ENCODE measurements at places on chromosomes 5 and 9.

DNA sequence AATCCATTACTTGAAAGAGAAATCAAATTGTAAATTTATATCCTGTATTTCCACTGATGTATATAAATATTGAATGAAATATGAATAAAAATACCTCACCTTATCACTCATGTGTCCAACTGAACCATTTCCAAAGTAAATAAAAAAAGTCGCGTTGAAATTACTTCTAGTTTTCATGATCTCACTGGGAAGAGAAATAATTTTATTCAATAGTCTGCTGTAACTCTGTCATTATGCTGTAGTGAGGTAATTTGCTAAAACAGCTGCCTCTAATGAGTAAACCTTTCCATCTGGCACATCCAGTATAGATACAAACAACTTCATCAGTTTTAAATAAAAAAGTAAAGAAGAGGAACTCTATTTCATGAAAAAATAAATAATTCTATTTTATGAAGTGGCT lies 611.5 kb downstream of the ZNF608 start:
- peak; percentile 38 for DNase-seq

- no peak for DNase-seq
Measured at GRCh38 chr5:81852291-81853029, 101.6 kb upstream of the SSBP2 start.

- no peak for DNase-seq
Measured at GRCh38 chr9:127033061-127033460, 89.4 kb downstream of the ANGPTL2 start.

DNA sequence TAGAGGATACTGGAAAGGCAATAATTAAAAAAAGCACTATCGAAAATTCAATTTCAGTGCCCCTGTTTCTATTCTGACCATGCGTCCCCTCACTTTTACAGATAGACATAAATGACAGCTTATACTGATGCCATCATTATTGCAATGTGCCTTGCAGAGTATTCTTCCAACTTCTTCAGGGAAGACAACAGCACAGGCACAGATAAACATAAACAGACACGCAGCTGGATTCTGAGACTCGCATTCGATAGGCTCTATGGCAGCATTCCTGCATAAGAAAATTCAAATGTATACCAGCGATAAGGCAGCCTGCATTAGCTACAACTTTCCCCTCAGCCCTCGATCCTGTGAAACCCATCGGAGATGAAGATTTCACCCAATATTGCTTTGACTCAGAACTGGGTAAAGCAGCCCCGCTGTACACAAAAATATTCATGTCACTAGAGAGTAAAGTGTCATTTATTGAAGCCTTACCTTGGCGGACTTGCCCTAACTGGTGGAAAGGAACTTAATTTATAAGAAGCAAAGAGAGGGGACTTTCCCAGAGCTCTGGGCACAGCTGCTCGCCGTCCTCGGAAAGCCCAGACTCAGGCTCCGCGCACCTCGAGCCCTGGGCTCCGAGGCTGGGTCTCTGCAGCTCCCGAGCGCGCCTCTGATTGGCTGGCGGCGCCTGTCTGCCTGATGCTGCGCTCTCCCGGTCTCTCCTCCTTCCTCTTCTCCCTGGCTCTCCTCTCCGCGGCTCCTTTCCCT lies at the start of gene CDH18:
TSS of gene CDH18 (minus strand) at position 589 of the 750 bp plus-strand sequence. CDS start 149,214 bp downstream, outside the sequence.
- peak; percentile 50 for DNase-seq

- peak; percentile 27 for DNase-seq
Measured at GRCh38 chr9:95003689-95004410, 277.4 kb downstream of the AOPEP start.

DNA sequence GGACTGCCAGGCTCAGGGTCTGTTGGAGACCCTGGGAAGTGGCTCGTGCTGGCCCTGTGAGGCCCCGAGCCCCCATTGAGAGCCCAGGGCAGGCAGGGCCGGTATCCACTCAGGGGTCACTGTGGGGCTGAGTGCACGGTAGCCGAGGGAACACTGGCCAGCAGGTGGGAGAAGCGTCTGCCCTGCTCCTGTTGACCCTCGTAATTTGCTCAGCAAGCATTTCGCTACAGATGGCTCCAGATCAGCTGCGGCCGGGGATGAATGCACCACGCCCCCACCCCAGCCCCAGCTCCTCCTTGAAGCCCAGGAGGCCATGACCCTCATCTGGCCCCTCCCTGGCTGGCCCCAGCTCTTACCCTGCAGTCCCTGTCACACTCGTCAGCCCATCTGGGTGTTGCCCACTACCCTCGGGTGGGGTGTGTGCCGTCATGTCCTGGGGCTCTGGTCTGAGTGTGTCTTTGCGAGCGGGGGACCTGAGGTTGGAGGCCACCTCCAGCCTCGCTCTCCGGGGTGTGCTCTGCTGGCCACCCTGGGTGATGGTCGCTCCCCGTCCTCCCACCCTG lies 6.1 kb upstream of the NRARP start:
- DNase-seq = no peak

DNA sequence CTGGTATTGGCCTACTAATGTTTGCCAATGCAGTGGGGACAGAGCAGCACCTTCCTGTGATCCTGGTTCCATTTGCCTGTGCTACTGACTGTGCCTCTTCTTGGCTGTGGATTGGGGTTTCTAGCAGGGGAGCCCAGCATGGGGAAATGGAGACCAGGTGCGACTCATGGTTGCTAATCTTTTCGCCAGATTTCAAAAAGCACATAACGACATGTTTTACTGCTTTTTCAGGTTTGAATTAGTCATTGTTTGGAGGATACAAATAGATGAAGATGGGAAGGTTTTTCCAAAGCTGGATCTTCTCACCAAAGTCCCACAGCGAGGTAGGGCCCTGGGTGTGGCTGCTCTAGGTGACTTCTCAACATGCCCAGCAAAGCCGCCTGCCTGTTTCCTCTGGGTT lies 57.6 kb downstream of the IPPK start:
- DNase-seq = no peak

DNA sequence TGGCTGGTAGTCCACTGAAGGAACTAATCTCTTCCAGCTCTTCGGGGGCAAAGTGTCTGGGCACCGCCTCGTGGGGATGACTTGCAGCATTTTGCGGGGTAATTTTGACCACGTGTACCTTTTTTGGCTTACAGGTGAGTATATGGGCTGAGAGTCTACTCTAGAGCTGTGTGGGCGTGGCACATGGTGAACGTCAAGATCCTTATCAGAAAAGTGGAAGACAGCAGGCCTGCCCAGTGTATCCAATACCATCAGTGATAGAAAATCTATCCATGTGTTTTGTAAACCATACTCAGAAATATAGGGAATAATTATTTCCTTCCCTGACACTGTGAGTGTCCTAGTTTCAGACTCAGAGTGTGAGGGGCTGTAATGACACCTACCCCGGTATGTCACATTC lies 148.5 kb downstream of the SLIT3 start:
- no peak for DNase-seq

GRCh38 chr5:168300326-168301182 lies 9.1 kb downstream of the WWC1 start:
- DNase-seq = no peak

DNA sequence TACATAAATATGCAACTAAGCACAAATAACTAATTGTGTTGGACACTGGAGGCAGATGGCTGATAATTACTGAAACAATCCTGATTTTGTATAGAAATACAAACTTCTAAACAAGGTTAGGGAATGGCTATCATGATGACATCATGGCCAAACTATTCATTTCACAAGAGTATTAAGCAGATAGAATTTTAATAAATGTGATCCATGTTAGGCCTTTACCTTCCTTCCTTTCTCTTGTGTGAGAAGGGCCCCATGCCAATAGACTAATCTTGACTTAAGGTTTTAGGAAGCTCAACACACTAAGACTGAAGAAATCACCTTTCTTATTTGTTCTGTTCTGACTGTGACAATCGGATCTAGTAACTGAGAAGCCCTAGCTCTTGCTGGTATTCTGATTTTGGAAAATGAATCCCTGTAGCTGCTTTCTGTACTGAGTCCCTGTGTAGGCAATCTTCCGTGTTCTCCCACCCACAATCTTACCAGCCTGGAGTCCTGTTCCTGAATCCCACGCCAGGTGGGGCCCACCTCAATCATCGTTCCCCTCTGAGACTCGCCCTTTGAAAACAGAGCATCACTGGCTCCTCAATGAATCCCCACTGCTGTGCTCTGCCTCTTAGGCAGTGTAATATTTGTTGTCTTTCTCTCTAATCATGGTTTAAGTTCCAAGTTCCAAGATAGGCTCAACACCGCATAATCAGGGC lies 168.7 kb upstream of the GNA14 start:
- DNase-seq = no peak

DNA sequence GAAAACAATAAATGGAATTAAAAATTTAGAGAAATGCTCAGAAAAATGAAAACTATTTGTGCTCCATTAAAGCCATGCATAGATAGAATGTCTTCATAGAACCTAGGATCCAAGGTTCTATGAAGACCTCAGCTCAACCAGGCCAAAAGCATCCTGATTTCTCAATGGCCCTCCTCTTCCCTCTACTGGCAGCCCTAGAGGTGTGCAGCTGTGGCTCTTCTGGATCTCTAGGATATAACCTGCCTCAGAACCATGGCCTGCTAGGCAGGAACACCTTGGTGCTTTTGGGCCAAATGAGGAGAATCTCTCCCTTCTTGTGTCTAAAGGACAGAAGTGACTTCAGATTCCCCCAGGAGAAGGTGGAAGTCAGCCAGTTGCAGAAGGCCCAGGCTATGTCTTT lies 15.1 kb downstream of the IFNA1 start:
- no peak for DNase-seq

GRCh38 chr9:91211414-91211813 lies 150.3 kb downstream of the AUH start:
- no peak for DNase-seq

GRCh38 chr9:136363106-136363948 lies at the start of gene DNLZ:
DNLZ (minus strand) TSS chr9:136363744; CDS start chr9:136363714, 30 bp downstream.
- peak; percentile 83 for DNase-seq

GRCh38 chr9:9257999-9258498 lies 1354.8 kb downstream of the PTPRD start:
- DNase-seq = no peak

GRCh38 chr5:130720355-130720754 lies 444.7 kb downstream of the HINT1 start:
- DNase-seq = no peak

GRCh38 chr5:168447808-168448207 lies 38.5 kb upstream of the RARS1 start:
- no peak for DNase-seq

DNA sequence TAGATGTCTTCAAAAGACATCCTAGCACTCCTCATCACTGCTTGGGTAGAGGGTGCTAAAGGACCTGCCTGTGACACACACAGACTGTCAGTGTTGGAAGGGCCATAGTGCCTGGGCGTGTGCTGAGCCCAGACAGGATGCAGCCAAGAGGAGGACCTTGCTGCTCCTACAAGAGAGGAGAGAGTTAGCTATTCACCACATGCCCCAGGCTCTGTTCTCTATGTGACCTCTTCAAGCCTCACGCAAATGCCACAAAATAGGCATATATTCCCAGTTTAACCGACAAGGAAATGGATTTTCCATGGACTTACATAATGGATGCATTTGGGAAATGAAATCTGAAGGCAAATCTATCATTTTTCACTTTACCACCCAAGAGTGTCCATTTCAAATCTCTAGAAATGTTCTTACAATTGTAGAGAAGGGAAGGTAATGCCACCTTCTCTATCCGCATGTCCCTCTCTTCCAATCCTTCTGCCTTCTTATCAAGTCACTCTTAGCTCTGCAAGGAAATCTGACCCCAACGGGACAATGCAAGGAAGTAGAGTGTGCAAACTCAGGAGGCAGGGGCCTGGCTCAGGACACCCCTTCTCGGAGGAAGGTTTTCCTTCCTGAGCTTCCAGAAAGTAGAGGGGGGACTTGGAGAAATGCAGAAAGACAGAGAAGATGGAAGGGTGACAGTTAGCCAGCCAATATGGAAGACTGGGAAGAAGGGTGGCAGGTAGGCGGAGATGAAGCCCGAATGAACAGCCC lies 49.5 kb downstream of the TRIM32 start:
- DNase-seq = no peak

GRCh38 chr5:123104607-123105006 lies 15.6 kb downstream of the PRDM6 start:
- no peak for DNase-seq

GRCh38 chr5:154196955-154197652 lies 6.6 kb downstream of the GALNT10 start:
- no peak for DNase-seq

DNA sequence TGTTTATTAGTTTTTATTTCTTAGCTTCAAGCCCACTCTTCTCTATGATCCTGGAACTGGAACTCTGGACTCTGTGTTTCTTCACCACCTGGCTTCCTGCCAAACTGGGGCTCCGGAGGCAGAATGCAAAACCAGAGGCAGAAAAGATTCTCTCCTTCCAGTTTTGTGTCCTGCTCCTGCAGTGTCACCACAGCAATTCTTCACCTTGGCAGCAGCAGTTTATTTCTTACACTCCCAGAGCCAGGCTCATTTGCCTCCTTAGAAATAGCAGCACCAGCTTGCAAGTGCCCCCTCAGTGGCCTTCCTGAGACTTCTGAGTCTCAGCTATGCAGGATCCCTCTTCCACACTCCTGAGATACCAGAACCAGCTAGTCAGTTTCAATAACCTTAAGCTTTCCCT lies 26.7 kb upstream of the CAMK4 start:
- no peak for DNase-seq

GRCh38 chr9:6414247-6414641 lies 1.2 kb downstream of the UHRF2 start:
- no peak for DNase-seq

GRCh38 chr5:37121465-37121864 lies 127.7 kb downstream of the CPLANE1 start:
- DNase-seq = no peak

DNA sequence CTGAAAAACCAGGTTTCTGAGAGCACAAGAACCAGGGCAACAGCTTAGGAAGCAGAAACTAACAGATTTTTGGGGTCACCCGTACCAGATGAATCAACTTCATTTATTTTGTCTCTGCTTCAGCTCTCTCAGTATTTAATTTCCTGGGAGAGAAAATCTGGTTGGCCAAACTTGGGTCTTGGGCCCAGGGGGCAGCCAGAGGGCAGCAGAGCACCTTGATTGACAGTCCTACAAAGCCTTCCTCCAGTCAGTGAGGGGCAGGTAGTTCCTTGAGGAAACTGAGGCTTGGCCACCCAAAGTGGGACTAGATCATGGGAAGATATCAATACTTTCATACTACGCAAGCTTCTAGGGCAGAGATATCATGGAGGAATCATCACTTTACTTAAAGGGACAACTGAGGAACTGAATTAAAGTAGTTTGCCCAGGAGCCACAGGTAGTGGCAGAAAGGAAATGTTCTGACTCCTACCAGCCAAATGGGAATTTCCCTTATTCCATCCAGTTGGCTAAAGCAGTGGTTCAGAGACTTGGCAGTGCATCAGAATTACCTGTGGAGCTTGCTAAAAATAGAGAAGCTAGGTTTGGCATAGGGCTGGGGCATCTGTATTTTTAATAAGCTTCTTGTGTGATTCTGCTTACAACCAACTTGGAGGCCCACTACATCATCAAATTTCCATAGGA lies 21.5 kb upstream of the ARHGAP26 start:
- DNase-seq = peak; percentile 0

GRCh38 chr5:68953231-68953874 lies 140.5 kb upstream of the SLC30A5 start:
- DNase-seq = no peak

GRCh38 chr5:117055517-117055916 lies 480.9 kb upstream of the SEMA6A start:
- no peak for DNase-seq
